CD4-positive, alpha-beta memory T cell (primary cell): ENCODE measurements at places on chromosomes 13 and 19. TPM values are rescaled to one million over a fixed set of nuclear protein-coding genes. Genes with fewer than 3 reads are reported as not detected.

DNA sequence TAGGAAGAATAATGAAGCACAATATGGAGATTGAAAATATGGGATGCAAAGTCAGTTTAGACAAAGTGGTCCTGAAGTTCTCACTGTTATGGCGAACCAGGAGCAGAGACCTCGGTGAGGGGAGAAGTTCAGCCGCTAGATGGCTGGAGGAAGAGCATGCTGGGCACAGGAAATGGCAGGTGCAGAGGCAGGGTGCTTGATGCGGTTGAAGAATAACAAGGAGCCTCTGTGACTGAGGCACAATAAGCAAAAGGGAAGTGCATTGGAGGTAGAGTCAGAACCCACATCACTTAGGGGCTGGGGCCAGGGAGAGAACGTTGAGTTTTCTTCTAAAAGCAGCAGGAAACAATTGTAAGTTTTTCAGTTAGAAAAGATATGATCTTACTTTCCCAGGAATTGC is 1725.2 kb downstream of the EFNB2 start:
- DNase-seq: no peak

DNA sequence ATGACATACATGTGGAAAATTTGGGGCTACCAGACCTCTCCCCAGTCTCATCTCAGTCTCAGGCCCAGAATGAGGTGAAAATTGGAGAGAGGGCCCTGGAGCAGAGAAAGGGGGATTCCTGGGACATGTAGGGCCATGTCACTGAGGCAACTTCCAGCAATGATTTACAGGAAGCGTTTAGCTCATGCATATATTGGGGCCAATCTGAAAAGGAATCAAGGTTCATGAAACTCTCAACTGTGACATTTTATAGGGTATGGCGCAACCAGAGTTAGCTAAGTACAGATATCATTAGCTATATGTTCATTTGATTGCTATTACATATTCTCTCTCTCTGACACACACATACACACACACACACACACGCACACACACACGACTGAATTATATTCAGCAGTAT is 86.3 kb downstream of the RNASEH2B start:
- no peak for DNase-seq

GRCh38 chr19:28027116-28027515 is 1185.8 kb downstream of the UQCRFS1 start:
- DNase-seq: no peak

DNA sequence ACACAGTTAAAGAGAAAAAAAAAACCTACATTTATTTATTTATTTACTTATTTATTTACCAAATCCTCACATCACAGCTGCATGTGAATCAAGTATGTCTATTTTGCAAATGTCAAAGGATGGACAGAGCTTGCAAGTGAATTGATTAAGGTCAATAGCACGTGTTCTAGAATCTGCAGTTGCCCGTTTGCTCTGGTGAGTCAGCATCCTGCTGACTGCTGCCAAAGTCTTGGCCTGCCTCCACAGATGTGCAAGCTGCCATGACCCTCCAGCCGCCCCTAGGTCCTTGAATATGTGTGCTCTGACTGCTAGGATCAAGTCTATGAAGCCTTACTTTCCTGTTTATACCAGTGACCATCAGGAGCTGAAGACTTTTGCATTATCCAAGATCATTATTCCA is 320.6 kb downstream of the GPC5 start:
- DNase-seq: no peak

GRCh38 chr13:43227721-43228120 is 204.3 kb downstream of the DNAJC15 start:
- no peak for DNase-seq

DNA sequence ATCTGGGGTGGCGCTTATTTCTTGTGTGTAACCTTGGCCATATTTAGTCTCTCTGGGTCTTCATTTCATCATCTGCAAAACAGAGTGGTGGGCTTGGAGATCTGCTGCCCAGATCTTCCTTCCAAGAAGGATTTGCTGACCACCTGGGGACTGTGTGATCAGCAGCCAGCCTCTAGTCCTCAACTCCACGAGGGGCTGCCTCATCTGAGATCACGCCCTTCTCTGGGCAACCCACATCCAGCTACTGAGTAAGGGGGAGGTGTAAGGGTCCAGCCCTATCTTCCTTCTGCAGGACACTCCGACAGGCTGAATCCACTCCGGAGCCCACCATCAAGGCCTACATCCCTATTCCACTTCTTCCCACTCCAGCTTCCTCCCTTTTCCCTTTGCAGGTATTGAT is 57.9 kb downstream of the CHST8 start:
- no peak for DNase-seq

- DNase-seq: no peak
These were observed 172.7 kb downstream of the SLITRK1 start for GRCh38 chr13:83709426-83710132.

KANK2 gene
- 0.39 TPM for total RNA-seq

MAP2K7 gene
- 62.5 TPM for total RNA-seq

KLK11 gene
- total RNA-seq: not detected

NLRP9 gene
- total RNA-seq: not detected

ZNF208 gene
- 13.0 TPM for total RNA-seq
